ENCODE measurements at places on chromosomes 7 and 10. TPM values are rescaled to one million over a fixed set of nuclear protein-coding genes. Genes with fewer than 3 reads are reported as not detected.
A peak's percentile ranks its signal among the peaks of the same experiment; 100 is the strongest.

DNA sequence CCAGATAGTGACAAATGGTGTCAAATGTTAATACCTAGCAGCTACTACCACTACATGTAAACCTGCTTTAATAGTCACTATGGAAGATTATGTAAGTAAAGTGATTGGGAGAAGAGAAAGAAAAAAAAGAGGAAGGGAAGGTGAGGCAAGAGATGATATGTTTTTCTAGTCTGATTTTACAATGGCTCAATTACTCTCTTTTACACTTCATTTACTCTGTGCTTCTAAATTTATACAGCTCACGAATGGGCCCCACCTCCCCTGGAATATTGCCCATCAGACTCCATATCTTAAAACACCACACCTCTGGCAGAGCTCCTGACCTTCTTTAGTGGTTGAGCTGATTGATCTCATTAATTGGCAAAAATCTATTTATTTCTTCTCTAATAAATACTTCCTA lies 28.0 kb upstream of the IKZF1 start:
- no peak for DNase-seq

DNA sequence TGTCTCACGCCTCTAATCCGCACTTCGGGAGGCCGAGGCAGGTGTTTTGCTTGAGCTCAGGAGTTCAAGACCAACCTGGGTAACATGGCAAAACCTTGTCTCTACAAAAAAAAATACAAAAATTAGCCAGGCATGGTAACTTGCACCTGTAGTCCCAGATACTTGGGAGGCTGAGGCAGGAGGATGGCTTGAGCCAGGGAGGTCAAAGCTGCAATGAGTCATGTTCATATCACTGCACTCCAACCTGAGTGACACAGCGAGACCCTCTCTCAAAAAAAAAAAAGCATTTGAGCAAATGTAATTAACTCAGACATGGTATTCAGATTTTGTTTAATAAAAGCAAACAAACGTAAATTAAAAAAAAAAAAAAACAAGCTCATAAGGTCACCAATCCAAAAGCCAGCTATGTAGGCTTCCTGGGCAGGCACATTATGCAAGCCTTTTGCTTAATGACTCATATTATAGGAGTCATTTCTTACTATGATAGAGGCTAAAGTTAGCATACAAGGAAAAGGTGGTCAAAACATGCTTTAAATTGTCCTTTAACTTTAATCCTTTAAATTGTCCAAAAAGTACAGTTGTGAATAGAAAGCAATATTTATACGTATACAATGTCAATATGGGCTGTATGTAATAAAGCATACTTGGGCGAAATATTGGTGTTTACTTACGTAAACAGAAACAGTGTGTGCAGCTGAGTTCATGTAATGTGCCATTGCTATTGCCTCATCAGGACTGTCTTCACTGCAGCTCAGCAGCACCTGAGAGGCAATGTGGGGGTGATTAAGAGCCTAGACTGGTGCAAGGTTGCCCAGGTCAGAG lies 13.0 kb downstream of the AKR1D1 start:
- DNase-seq = no peak

GRCh38 chr10:17412323-17412722 lies 42.1 kb downstream of the ST8SIA6 start:
- no peak for DNase-seq

GRCh38 chr7:142885311-142886230 lies at the start of gene TRPV6:
Gene TRPV6, minus strand, starts transcription at chr7:142885745.
- peak; percentile 69 for DNase-seq

DNA sequence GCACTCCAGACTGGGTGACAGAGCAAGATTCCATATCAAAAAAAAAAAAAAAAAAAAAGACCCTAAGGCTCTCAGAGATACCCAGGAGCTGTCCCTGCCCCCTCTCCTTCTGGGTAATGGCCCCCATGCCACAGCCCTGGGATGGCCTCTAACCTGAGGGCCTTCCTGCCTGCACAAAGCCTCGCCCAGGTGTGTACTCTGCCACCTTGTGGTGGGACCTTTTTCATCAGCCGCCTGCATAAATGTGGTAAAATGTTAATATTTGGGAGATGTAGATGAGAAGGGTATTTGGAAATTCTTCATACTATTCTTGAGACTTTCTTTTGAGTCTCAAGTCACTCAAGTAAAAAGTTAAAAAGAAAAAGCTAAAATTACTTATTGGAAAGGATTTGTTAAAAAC lies 46.3 kb upstream of the RNF216 start:
- no peak for DNase-seq

GRCh38 chr10:69864321-69864720 lies 62.6 kb downstream of the COL13A1 start:
- DNase-seq = no peak

DNA sequence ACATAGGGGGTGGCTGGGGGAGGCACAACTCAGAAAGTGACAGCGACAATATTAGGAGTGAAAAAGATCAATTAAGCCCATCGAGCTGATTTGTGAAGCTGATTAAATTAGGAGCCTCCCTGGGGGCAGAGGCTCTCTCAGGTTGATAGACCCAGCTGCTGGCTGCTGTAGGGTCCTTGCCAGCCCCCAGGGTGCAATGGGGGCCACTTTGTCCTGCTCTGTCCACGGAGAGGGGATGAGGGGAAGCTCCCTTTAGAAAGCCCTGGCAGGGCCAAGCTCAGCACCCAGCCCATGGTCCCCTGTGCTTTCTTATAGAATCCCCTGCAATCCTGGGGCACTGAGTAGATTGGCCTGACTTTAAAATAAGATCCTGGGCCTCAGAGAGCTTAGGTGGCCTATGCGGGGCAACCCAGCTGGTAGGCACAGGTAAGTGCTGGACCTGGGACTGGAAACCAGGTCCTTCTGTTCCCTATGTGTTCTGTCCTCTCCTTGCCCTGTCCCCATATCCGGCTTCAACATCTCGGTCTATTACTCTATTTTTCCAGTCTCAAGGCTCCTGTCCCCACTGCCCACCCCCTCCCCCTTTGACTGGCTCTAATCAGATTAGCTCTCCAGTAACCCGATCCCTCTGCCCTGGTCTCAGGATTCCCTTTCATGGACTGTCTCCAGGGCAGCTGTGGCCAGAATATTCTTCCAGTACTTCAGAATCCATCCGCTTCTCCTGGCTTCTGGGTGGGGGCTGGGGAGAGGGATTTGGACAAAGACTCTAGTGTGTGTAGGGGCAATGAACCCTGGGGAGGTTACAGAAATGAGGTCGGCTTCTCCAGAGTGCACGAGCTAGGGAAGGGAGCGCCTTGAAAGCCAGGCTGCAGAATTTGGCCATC lies 259.6 kb downstream of the RPS24 start:
- DNase-seq = no peak

Gene PLXNA4
- total RNA-seq = 13.0 TPM

Gene CUZD1
- total RNA-seq = not detected

Gene ITPRID1
- total RNA-seq = not detected

Gene CCDC6
- 58.9 TPM for total RNA-seq

Gene TMEM184A
- 0.22 TPM for total RNA-seq
